Activated CD8-positive, alpha-beta memory T cell treated with anti-CD3 and anti-CD28 coated beads for 36 hours (primary cell): ENCODE measurements at places on chromosomes 6 and 20. TPM values are rescaled to one million over a fixed set of nuclear protein-coding genes. Genes with fewer than 3 reads are reported as not detected.

Gene ATP6V1G2
- total RNA-seq = 1.4 TPM

Gene EPPIN
- not detected for total RNA-seq

Gene OR12D3
- not detected for total RNA-seq

Gene PDYN
- not detected for total RNA-seq

Gene OR2J3
- not detected for total RNA-seq

Gene PLN
- not detected for total RNA-seq

Gene HCK
- not detected for total RNA-seq

Gene PKIG
- 4.7 TPM for total RNA-seq

Gene VGLL2
- not detected for total RNA-seq

Gene BEND3
- 9.0 TPM for total RNA-seq

Gene PPP1R16B
- 164 TPM for total RNA-seq

Gene MAPK13
- 70.1 TPM for total RNA-seq

Gene NUDT3
- 16.4 TPM for total RNA-seq

Gene HECA
- total RNA-seq = 59.2 TPM

Gene LINC00237
- not detected for total RNA-seq

Gene GLP1R
- total RNA-seq = not detected

Gene NOTCH4
- 1.5 TPM for total RNA-seq

Gene ARMC12
- total RNA-seq = 0.38 TPM

Gene CYP39A1
- not detected for total RNA-seq

Gene VEGFA
- 45.9 TPM for total RNA-seq

Gene PPIL6
- 0.36 TPM for total RNA-seq

Gene CST5
- not detected for total RNA-seq

Gene PRRC2A
- 257 TPM for total RNA-seq

Gene TMEM74B
- total RNA-seq = 0.23 TPM

Gene SIRPD
- not detected for total RNA-seq

Gene TAGAP
- 121 TPM for total RNA-seq

Gene TNFRSF6B
- total RNA-seq = not detected

Gene PSORS1C1
- not detected for total RNA-seq

Gene SYCP2L
- not detected for total RNA-seq

Gene NR2E1
- not detected for total RNA-seq

Gene NKX2-4
- not detected for total RNA-seq

Gene RAB23
- total RNA-seq = 4.0 TPM

Gene TREML2
- total RNA-seq = 2.3 TPM

Gene C20orf202
- not detected for total RNA-seq

Gene SFT2D1
- 51.6 TPM for total RNA-seq

Gene TREML1
- total RNA-seq = not detected

Gene GINS1
- total RNA-seq = 35.2 TPM

Gene CPXM1
- 1.6 TPM for total RNA-seq

Gene PCK1
- total RNA-seq = not detected

Gene BTNL2
- total RNA-seq = not detected

Gene GSTA3
- total RNA-seq = not detected

Gene SLPI
- total RNA-seq = not detected

Gene TSPO2
- total RNA-seq = not detected

Gene LIN28B
- total RNA-seq = not detected

Gene LCA5
- 0.06 TPM for total RNA-seq

Gene FLOT1
- total RNA-seq = 186 TPM

Gene COL12A1
- total RNA-seq = not detected

Gene HRH3
- not detected for total RNA-seq
